ENCODE measurements at places on chromosomes 4 and X.

- no peaks in the 10 kb centered on the region for H3K4me1 ChIP-seq
- no peak overlapping the region for H3K27ac ChIP-seq
- DNase-seq = no peak
- H3K36me3 ChIP-seq = no peaks in the 10 kb centered on the region
These were observed 50.0 kb downstream of the C4orf46 start for GRCh38 chr4:158621729-158622128.

GRCh38 chr4:17665346-17665745 is 50.9 kb downstream of the MED28 start:
- no peaks in the 10 kb centered on the region for H3K36me3 ChIP-seq
- H3K27ac ChIP-seq = no peak overlapping the region
- no peaks in the 10 kb centered on the region for H3K27me3 ChIP-seq
- DNase-seq = no peak
- H3K4me3 ChIP-seq = no peak overlapping the region
- no peaks in the 10 kb centered on the region for H3K4me1 ChIP-seq

DNA sequence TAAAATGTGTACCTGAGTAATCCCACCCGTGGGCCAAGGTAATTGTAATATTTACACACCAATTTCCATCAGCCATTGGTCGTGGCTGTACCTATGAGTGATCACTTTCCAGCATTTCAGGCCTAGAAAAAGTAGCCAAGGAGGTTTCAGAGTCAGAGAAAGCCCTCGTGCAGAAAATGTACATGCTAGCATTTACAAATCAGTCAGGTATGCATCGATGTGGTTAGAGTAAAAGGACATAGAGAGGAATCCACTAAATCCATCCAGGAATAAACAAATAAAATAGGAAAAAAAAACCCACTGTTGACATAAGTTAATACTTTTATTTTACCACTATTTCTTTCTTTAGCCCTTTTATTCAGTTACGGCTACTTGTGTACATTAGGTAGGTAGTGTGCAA is 256.8 kb downstream of the TRIML1 start:
- H3K27me3 ChIP-seq = no peaks in the 10 kb centered on the region
- no peak overlapping the region for H3K27ac ChIP-seq
- DNase-seq = no peak
- no peaks in the 10 kb centered on the region for H3K4me1 ChIP-seq

- no peak within 1 kb of the TSS for H3K27ac ChIP-seq
- no peak for DNase-seq
- H3K4me1 ChIP-seq = no peaks in the 10 kb centered on the region
- H3K27me3 ChIP-seq = no peaks in the 10 kb centered on the region
- no peaks in the 10 kb centered on the region for H3K36me3 ChIP-seq
These were observed at the start of gene TASL for GRCh38 chrX:30577362-30577991. Gene TASL (minus strand): TSS chrX:30577766. CDS start chrX:30560355, 17,411 bp downstream.

DNA sequence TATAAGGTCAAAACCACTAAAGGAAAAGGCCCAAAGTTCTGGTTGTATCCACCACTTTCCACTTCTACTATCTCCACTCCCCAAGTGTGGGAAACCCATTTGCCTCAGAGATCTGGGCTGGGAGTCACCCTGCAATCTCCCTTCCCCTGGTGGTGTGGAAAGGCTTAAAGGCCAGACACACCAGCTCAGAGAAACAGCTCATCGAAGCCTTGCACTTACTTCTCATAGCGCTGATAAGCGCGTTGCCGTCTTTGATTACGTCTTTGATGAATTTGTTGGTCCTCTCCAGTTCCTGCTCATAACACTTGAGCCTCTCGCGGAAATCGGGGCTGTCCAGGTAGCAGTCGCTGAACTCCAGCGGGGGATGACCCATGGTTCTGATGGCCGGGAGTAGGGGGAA is 647 bp downstream of the OPHN1 start:
- peaks cover 43% of the 10 kb centered on the region for H3K4me1 ChIP-seq
- no peaks in the 10 kb centered on the region for H3K27me3 ChIP-seq
- no peak for DNase-seq
- H3K36me3 ChIP-seq = no peaks in the 10 kb centered on the region
- peak overlapping the region; percentile 58 for H3K27ac ChIP-seq
- peak overlapping the region; percentile 61 for H3K4me3 ChIP-seq

GRCh38 chr4:3303565-3303824 is 10.7 kb downstream of the RGS12 start:
- H3K4me3 ChIP-seq = no peak overlapping the region
- DNase-seq = no peak
- no peak overlapping the region for H3K27ac ChIP-seq
- H3K36me3 ChIP-seq = no peaks in the 10 kb centered on the region
- no peaks in the 10 kb centered on the region for H3K4me1 ChIP-seq

- H3K27me3 ChIP-seq = no peaks in the 10 kb centered on the region
- H3K27ac ChIP-seq = no peak overlapping the region
- DNase-seq = peak; percentile 13
- no peaks in the 10 kb centered on the region for H3K36me3 ChIP-seq
These were observed 420.9 kb upstream of the INTU start for GRCh38 chr4:127211650-127212560.

- no peak for DNase-seq
- H3K4me1 ChIP-seq = no peaks in the 10 kb centered on the region
- no peak overlapping the region for H3K27ac ChIP-seq
- H3K36me3 ChIP-seq = no peaks in the 10 kb centered on the region
- H3K4me3 ChIP-seq = no peak overlapping the region
- no peaks in the 10 kb centered on the region for H3K27me3 ChIP-seq
These were observed 489.7 kb downstream of the PCDH10 start for GRCh38 chr4:133638751-133639150.

GRCh38 chrX:121356850-121357171 is 309.4 kb downstream of the GLUD2 start:
- H3K27me3 ChIP-seq = no peaks in the 10 kb centered on the region
- DNase-seq = no peak
- no peaks in the 10 kb centered on the region for H3K36me3 ChIP-seq
- no peaks in the 10 kb centered on the region for H3K4me1 ChIP-seq
- no peak overlapping the region for H3K4me3 ChIP-seq
- no peak overlapping the region for H3K27ac ChIP-seq

DNA sequence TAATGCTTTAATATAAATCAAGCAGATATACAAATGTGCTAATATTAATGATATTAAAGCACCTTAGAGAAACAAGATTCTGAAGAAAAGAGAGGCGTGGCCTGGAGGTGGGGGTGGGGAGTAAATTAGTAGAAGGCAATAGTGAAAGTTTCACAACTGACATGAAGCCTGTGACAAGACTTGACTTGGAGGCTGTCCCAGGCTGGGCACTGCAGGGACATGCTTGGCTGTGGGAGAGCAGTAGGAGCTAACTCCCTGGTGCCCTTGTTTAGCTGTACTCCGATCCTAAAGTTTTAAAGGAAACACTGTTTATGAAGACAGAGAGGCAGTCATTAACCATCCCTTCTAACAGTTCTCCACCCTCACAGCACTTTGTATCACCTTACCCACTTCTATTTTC is 239.0 kb upstream of the MAB21L2 start:
- H3K36me3 ChIP-seq = no peaks in the 10 kb centered on the region
- 0 out of 2 replicates have a peak, but pooled peaks cover 3% of the 10 kb centered on the region for H3K4me1 ChIP-seq
- no peaks in the 10 kb centered on the region for H3K27me3 ChIP-seq
- H3K4me3 ChIP-seq = no peak overlapping the region

GRCh38 chr4:137635108-137635507 is 102.8 kb upstream of the PCDH18 start:
- no peak overlapping the region for H3K4me3 ChIP-seq
- H3K4me1 ChIP-seq = no peaks in the 10 kb centered on the region
- H3K36me3 ChIP-seq = no peaks in the 10 kb centered on the region
- DNase-seq = no peak
- no peaks in the 10 kb centered on the region for H3K27me3 ChIP-seq

- H3K4me3 ChIP-seq = no peak overlapping the region
- no peak overlapping the region for H3K27ac ChIP-seq
- H3K36me3 ChIP-seq = no peaks in the 10 kb centered on the region
- no peak for DNase-seq
These were observed 274.4 kb downstream of the DCTD start for GRCh38 chr4:182642831-182643230.

- no peak for DNase-seq
- no peaks in the 10 kb centered on the region for H3K36me3 ChIP-seq
- no peaks in the 10 kb centered on the region for H3K4me1 ChIP-seq
- no peak overlapping the region for H3K27ac ChIP-seq
- no peaks in the 10 kb centered on the region for H3K27me3 ChIP-seq
- H3K4me3 ChIP-seq = no peak overlapping the region
These were observed 248.6 kb downstream of the HNRNPD start for GRCh38 chr4:82124932-82125786.

GRCh38 chrX:122787231-122787630 is 396.8 kb upstream of the GRIA3 start:
- DNase-seq = no peak
- H3K4me1 ChIP-seq = no peaks in the 10 kb centered on the region
- H3K27ac ChIP-seq = no peak overlapping the region
- no peak overlapping the region for H3K4me3 ChIP-seq
- H3K36me3 ChIP-seq = no peaks in the 10 kb centered on the region

DNA sequence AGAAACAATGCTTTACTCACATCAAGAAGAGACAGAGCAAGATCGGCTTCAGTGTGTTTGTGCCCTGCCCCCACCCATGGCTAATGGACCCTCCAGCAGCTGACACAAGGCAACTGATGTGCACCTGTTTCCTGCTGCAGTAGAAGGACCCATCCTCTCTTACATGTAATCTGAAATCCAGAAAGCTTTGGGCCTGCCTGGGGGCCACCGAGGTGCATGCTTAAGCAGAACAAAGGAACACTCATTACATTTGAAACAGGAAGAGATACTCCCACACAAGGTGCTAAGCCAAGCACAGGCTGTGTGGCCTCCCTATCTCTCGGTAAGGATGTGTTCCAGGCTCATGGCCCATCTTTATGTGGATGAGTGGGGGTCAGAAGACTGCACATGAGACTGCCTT is 338.0 kb downstream of the SPOCK3 start:
- H3K4me1 ChIP-seq = no peaks in the 10 kb centered on the region
- no peak for DNase-seq
- H3K27me3 ChIP-seq = no peaks in the 10 kb centered on the region
- H3K4me3 ChIP-seq = no peak overlapping the region

DNA sequence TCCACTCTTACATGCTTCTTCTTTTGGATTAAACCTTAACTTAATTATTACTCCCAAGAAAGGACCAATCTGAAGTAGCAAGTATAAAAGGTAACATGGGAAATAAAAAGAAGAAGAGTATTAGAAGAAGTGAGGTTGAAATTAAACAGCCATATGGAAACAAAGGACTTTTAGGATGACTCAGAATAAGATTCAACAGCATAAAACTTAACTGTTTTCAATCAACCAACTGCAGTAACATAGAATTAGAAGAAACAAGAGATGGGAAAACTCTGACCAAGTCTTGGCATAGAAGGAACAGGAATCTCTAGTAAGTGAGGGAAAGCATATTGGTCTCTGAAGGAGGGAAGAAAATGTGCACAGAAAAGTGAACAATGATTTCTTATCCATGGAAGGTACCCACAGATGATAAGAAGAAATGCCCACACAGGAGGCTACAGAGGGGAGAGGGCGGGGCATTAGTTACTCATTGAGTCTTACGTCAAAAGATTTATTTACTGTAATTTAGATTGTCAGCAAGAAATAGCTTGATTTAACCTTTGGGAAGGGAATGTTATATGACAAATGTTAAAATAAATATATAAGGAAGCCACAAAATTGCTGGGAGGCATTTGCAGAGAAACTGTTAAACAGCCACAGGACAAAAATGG is 177.3 kb downstream of the BANK1 start:
- no peaks in the 10 kb centered on the region for H3K4me1 ChIP-seq
- H3K27me3 ChIP-seq = no peaks in the 10 kb centered on the region
- no peak overlapping the region for H3K4me3 ChIP-seq
- H3K27ac ChIP-seq = no peak overlapping the region

DNA sequence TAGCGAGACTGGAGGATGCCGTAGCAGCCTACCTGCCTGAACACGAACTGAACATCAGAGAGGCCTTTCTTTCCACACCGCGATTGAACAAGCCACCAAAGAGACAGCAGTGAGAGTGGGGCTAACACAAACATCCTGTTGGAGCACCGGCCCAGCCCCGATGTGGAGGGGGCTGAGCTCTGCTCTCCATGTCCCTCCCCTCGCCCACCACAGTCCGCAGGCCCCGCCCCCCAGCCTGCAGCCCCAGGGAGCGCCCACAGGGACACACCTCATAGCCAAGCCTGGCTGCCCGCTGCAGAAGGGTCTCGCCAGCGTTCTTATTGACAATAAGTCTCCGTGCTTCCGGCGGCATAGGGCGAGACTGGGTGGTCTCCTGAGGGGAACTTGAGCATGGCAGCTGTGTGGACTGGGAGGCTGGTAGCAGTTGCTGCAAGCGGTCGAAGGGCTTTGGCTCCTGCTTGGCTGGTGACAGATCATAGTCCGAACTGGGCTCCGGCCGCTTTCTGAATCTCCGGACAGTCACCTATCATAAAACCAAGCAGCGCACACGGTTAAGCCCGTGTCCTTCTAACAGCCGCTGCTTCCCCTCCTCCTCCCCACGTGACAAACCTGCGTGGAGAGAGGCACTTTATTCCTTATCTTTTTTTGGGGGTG is 35.8 kb downstream of the BCOR start:
- H3K36me3 ChIP-seq = no peaks in the 10 kb centered on the region
- H3K4me3 ChIP-seq = no peak overlapping the region
- no peak overlapping the region for H3K27ac ChIP-seq
- no peak for DNase-seq
- H3K27me3 ChIP-seq = no peaks in the 10 kb centered on the region

- no peaks in the 10 kb centered on the region for H3K27me3 ChIP-seq
- H3K4me1 ChIP-seq = peaks cover 24% of the 10 kb centered on the region
- H3K27ac ChIP-seq = no peak overlapping the region
- DNase-seq = peak; percentile 40
- no peak overlapping the region for H3K4me3 ChIP-seq
- H3K36me3 ChIP-seq = no peaks in the 10 kb centered on the region
These were observed 193.2 kb downstream of the RAPGEF2 start for GRCh38 chr4:159296061-159296460.

DNA sequence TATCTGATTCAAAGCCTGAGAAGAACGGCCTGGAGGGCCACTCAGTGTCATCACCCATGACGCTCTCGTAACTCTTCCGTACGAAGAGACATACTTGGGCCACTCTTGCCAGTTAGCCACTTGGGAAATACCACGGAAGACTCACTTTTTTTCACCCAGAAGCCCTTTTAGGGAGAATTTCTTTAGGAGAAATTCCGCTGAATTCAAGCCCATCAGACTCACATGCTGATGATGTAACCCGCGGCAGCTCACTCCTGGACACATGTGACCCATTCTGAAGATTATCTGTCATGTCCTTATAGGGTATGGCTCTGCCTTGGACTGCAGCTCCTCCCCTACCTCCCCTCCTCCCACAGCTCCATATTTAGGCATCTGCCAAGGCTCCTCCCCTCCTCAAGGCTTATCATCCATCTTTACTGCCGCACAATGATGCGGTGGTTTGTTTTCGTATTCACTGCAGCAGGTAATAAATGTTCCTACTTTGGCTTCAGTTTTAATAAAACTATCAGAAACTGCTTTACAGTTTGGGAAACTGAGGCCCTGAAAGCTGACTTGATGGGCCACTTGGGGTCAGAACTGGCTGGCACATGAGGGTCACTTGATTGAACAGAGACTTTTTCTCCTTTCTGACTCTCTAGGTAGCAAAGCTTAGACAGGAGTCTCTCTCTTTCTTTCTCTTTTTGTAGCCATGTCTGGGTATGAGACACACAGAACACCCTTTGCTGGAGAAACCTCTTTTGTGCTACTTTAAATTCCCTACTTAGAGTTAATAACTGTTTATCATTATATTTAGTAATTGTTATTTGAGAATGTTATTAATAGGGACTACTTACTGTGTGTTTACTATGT is 42.1 kb downstream of the RHOH start:
- no peak overlapping the region for H3K27ac ChIP-seq
- H3K4me1 ChIP-seq = no peaks in the 10 kb centered on the region
- no peaks in the 10 kb centered on the region for H3K27me3 ChIP-seq
- no peaks in the 10 kb centered on the region for H3K36me3 ChIP-seq
- no peak for DNase-seq
- no peak overlapping the region for H3K4me3 ChIP-seq

- H3K36me3 ChIP-seq = no peaks in the 10 kb centered on the region
- no peak overlapping the region for H3K27ac ChIP-seq
- DNase-seq = no peak
These were observed 30.4 kb downstream of the STIM2 start for GRCh38 chr4:26891054-26891453.
